GM13976 (cell line): ENCODE measurements at places on chromosomes 7 and 10.

DNA sequence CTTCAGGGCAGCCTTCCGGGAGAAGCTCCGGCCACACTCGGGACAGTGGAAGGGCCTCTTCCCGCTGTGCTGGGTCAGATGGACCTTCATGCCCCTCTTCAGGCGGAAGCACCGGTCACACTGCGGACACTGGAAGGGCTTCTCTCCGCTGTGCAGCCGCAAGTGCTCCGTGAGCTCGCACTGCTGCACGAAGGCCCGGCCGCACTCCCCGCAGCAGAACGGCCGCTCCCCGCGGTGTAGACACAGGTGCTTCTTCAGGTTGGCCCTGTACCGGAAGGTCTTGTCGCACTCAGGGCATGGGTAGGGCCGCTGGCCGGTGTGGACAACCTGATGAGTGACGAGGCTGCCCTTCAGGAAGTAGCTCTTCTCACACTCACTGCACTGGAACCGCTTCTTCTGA, 14.2 kb upstream of the ZNF786 start:
- DNase-seq: no peak

- no peak for DNase-seq
Observed at GRCh38 chr10:62691336-62691735, 113.2 kb upstream of the ADO start.

GRCh38 chr7:89926194-89926593, 228.1 kb upstream of the STEAP1 start:
- no peak for DNase-seq

DNA sequence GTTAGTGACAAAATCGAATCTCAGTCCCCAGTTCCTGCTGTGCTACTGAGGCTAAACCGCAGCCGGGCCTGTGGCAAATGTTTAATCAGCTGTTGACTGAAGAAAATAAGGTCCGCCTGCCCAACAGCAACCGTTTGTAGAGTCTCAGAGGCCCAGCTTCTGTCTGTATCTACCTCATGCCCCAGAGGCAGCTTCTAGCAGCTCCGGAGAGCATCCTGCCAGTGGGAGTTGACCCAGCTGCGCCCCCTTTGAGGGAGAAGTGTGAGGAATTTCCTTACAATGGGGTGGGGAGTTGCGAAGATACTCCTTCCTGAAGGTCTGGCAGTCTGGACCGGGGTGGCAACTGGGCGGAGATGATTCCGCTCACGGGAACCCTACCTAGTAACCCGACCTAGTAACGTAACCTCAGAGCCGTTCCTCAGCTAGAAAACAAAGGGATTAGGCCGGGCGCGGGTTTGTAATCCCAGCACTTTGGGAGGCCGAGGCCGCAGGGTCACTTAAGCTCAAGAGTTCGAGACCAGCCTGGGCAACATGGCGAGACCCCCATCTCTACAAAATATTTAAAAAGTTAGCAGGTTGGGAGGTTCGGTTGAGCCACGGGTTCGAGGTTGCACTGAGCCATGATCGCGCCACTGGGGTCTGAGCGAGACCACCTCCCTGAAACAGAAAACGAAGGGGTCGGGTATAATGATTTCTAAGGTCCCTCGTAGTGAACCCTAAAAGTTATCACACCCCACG, 846 bp upstream of the ZNF775 start:
- DNase-seq: no peak

- DNase-seq: peak; percentile 44
Observed at GRCh38 chr10:7317786-7318446, 92.9 kb downstream of the SFMBT2 start.

GRCh38 chr10:86286236-86287109, 80.1 kb downstream of the GRID1 start:
- no peak for DNase-seq

GRCh38 chr7:113835367-113835766, 83.4 kb downstream of the PPP1R3A start:
- DNase-seq: no peak
